A549 (cell line): ENCODE measurements at places on chromosomes 1 and 21. TPM values are rescaled to one million over a fixed set of nuclear protein-coding genes. Genes with fewer than 3 reads are reported as not detected.

The CCDC30 gene
- polyA plus RNA-seq: 0.62 to 0.75 TPM (median 0.63 TPM) in 3 replicates

GRCh38 chr1:2255420-2256369, 27.6 kb downstream of the SKI start:
- DNase-seq: peak; percentile 81

- DNase-seq: peak; percentile 84
These were observed at the start of gene CAPN2 for GRCh38 chr1:223712194-223712849. Gene CAPN2 (plus strand): TSS chr1:223712539. CDS start chr1:223712641, 102 bp downstream.

DNA sequence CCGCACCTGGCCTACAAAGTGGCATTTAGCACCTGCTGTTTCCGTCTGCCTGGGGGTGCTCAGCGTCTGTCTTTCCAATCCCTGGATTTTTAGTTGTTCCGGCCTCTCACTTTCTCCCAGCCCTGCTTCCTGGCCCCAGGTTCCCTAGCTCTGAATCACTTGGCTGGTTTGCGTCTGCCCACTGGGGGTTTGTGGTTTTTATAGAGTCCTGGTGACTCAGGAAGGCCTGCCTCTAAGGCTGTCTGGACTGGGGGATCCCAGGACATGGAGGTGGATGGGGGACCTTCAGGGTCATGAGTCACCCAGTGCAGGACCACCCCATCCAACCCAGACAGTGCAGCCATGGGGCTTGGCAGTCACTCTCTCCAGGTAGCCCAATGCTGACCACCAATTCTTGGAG, 53.5 kb downstream of the MRPL37 start:
- DNase-seq: peak; percentile 59

DNA sequence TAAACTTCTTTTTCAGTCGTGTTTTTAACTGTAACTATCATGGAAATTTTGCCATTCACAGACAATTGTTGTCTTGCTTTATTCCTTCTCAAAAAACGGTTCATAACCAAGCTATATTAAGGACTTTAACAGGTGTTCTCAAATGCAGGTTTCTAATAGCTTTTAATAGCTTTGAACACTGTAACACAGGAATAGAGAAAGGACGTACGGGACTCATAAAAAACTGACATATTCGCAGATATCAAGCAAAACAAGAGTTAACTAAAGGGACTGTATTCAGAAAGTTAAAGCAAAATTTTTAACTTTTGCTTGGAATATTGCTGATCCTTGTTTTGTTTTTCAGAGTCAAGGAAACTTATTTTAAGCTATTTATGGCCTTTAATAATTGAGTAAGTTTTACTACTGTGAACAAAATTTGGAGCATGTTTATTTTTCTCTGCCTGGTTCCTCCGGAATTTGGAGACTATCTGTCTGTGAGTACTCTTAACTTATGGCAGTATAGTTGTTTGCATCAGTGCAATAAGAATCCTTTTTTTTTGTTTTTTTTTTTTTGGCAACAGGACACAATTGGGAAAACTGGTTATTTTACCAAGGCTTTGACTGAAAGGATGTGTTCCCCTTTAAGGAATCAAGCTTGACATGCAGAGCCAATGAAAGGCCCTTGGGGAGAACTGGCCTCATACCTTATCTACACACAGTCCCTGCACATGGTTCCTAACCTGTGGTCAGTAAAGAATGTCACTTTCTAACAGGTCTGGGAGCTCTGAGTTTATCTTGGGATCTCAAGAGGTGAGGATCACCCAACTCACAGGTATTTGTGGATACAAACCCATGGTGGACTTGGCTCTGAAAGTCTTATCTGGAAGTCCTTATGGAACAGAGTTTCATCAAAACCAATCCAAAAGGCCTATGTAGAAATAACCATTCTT, 5.8 kb upstream of the CD46 start:
- no peak for DNase-seq

- DNase-seq: no peak
These were observed 215.8 kb downstream of the TRABD2B start for GRCh38 chr1:47781171-47781959.

The SCNM1 gene
- 29.5 to 31.7 TPM (median 30.9 TPM) in 3 replicates for polyA plus RNA-seq

The CHI3L2 gene
- polyA plus RNA-seq: 0.22 to 0.43 TPM (median 0.42 TPM) in 3 replicates

The CELA3A gene
- not detected in 3 replicates for polyA plus RNA-seq

DNA sequence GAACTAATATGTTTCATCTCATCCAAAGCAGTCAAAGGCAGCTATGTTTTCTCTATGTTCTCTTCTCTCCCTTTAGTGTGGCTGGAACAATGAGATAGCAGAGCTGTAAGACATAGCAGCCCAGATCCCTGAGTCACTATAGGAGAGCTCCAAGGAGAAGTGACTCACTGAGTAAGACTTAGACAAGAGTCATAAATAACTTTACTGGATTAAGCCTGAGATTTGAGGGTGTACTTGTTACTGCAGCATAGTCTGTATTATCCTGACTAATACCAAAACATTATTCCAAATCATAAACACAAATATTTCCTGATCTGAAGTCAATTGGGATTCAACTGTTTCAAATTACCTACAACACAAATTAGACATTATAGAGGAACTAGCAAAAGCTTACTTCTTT, 3.9 kb downstream of the KRTAP19-8 start:
- DNase-seq: no peak

GRCh38 chr1:203450479-203451149, 25.0 kb upstream of the PRELP start:
- DNase-seq: no peak

The TDRD10 gene
- not detected in 3 replicates for polyA plus RNA-seq

GRCh38 chr1:208132287-208132882, 111.8 kb downstream of the PLXNA2 start:
- peak; percentile 78 for DNase-seq

- DNase-seq: peak; percentile 56
These were observed 62.3 kb downstream of the PTGS2 start for GRCh38 chr1:186617926-186618325.

The LAX1 gene
- not detected in 3 replicates for polyA plus RNA-seq

DNA sequence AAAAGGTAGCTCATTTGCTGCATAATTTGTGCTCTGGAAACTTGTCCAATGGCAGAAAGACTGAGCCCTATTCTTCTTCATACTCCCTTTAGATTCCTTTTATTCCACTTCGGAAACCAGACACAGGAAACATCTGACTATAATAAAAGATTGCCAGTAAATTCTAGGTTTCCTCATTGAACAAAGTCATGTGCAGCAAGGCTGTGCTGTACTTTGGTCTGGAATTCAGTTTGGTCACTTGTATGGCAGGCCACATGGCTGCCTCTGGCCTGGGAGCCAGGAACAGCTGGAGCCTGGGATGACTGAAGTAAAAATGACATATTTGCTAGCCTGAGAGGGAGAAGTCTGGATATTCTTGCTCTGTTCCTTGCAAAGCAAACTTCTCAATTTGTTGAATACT, 79.6 kb downstream of the ST3GAL3 start:
- no peak for DNase-seq

DNA sequence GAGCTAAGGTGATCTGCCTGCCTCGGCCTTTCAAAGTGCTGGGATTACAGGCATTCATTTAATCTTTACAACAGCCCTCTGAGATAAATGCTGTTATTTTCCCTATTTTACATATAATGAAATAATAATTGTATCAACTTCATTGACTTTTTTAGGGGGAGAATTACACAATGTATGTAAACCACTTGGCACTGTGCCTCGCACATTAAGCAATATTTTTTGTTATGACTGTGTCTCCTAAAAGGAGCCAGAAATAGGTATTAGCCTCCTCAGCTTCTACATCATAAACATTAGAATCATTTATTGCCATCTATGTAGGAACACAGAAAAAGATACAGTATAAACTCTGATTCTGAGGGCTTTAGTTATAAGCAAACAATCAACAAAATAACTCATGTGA, 1.1 kb upstream of the DNAJC28 start:
- no peak for DNase-seq

The CSF3R gene
- not detected in 3 replicates for polyA plus RNA-seq

GRCh38 chr1:51750729-51751128, 127.8 kb downstream of the NRDC start:
- DNase-seq: no peak

DNA sequence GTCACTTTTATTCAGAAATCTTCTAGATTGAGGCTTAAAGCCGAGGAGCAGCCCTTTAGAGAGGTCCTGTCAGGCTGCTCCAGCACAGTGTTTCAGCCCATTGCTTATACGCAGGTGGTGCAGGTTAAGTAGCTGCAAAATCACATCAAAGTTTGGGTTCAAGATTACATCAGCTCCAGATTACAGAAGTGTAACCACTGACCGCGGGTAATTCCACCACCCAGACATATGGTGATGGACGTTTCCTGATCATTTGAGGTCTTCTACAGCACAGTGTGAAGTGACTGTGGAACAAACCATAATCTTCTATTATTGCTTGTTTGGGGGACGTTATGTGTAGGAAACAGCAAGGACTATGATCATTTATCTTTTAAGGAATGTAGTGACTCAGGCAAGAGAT, 11.8 kb downstream of the C1orf115 start:
- no peak for DNase-seq
